ENCODE measurements at places on chromosomes 4 and X.
A peak's percentile ranks its signal among the peaks of the same experiment; 100 is the strongest.

DNA sequence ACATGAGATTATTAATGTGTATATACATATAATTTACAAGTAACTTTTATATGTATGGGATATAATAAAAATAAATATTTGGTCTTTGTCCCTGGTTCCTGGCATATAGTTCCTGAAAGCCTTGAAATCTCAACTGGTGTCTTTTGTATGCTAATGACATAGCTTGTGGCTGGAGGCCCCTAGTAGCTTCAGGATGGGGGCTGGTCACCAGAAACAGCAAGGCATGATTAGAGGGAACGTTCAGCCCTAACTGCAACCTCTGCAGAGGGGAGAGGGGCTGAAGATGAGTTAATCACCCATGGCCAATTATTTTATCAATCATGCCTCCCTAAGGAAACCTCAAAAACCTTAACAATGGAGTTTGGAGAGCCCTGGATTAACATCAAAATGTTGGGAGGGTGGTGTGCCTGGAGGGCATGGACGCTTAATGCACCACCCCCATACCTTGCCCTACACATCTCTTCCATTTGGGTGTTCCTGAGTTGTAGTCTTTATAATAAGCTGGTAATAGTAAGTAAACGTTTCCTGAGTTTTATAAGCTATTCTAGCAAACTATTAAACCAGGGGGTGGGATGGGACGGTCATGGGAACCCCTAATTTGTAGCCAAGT lies 21.3 kb downstream of the PIN4 start:
- H3K36me3 ChIP-seq = no peaks in the 10 kb centered on the region
- no peaks in the 10 kb centered on the region for H3K4me1 ChIP-seq
- no peaks in the 10 kb centered on the region for H3K27me3 ChIP-seq
- DNase-seq = no peak
- H3K4me3 ChIP-seq = no peak overlapping the region

DNA sequence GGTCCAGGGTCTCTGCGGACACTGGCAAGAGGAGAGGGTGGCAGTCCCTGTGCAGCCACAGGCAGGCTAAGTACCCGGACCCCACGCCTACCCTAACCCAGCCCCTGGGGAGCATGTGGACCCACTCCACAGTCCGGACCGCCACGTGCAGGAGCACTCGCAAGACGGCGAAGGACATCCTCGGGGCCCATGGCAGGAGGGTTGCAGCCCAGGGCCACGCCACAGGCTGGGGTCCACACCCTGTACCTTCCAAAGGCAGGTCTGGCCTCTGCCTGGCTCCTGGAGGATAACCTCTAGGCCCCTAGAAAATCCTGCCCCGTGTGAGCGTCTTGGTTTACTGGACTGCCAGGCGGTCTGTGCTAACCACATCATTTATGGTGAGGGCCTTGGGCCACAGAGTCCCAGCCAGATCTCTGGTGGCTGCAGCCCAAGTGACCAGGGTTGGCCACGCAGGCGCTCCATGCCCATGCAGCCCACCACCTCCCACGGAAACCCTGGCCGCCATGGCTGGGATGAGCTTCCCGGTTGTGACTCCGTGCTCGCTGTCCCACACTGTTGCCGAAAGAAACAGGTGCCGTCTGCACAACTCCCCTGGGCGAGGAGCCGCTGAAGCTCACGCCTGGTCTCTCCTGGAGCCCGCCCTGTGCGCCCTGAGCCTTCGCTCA lies 10.0 kb downstream of the CCNQ start:
- no peaks in the 10 kb centered on the region for H3K27me3 ChIP-seq
- no peak overlapping the region for H3K27ac ChIP-seq

- H3K27me3 ChIP-seq = no peaks in the 10 kb centered on the region
- no peak overlapping the region for H3K4me3 ChIP-seq
- H3K36me3 ChIP-seq = no peaks in the 10 kb centered on the region
- no peak overlapping the region for H3K27ac ChIP-seq
Observed at GRCh38 chrX:10233173-10233572, 76.4 kb downstream of the CLCN4 start.

DNA sequence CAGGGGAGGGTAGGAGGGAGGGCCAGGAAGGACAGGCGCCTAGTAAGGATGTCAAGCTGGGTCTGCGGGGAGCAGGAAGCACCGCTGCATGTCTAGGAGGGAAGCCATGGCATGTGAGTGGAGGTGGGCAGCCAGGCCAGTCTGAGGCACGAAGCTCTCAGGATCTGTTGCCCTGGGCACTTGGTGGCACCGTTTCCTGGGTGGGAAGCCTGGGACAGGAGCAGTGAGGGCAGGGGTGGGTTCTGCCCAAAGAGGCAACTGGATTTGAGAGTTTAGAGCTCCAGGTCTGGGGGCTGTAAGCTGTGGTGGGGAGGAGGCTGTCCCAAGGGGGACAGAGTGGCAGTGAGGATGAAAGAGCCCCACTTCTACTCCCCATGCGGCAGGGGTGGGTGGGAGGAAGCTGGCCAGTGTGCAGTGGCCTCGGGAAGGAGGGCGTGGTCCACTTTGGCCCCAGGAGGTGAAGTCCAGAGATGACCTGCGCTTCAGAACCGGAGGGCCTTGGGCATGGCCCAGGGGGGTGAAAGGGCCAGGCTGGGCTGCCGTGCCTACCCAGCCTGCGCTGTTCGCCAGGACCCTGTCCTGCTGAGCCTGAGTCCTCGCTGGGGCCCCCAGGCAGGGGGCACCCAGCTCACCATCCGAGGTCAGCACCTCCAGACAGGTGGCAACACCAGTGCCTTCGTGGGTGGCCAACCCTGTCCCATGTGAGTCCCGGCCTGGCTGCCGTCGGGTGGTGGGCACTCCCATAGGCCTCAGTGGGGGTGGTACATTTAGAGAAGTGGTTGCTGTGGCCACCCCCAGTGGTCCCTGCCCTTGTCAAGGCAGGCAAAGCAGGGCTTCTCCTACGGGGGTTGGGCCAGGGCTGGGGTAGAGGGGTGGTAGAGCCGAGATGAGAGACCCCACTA lies 8.3 kb upstream of the SRPK3 start:
- no peaks in the 10 kb centered on the region for H3K4me1 ChIP-seq
- H3K27ac ChIP-seq = no peak overlapping the region
- no peaks in the 10 kb centered on the region for H3K27me3 ChIP-seq
- peaks cover 5% of the 10 kb centered on the region for H3K36me3 ChIP-seq
- H3K4me3 ChIP-seq = no peak overlapping the region

DNA sequence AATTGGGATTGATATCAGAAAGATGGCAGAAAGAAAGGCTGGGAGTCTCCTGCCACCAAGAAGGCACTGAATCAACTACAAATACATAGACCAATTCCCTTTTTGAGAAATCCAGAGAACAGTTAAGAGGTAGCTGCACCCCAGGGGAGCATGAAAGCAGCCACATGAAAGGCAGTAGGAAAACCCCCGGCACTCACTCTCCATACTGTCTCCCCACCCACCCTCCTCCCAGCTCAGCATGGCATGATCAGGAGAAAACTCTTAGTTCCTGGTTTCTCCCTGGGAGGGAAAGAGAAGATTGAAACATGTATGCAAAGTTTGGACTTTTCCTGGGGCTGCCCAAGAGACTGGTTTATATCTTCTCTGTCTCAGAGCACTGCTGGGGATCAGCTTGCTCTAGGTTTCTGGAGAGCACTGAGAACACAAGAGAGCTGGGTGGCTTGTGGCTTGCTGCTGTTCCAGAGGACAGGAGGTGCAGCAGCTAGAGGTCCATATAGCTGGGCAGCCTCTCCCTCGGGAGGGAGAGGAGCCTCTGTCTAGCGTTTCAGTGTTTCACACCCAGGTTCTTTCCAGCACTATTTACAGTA lies 305.7 kb downstream of the PDGFC start:
- no peaks in the 10 kb centered on the region for H3K36me3 ChIP-seq
- no peaks in the 10 kb centered on the region for H3K27me3 ChIP-seq
- DNase-seq = no peak
- H3K4me3 ChIP-seq = no peak overlapping the region
- H3K27ac ChIP-seq = no peak overlapping the region

GRCh38 chrX:30414144-30414543 lies 105.0 kb upstream of the NR0B1 start:
- DNase-seq = no peak
- no peaks in the 10 kb centered on the region for H3K4me1 ChIP-seq
- H3K4me3 ChIP-seq = no peak overlapping the region
- H3K27ac ChIP-seq = no peak overlapping the region
- no peaks in the 10 kb centered on the region for H3K27me3 ChIP-seq

GRCh38 chrX:124902953-124903352 lies 416.7 kb upstream of the TEX13C start:
- no peak overlapping the region for H3K27ac ChIP-seq
- H3K36me3 ChIP-seq = no peaks in the 10 kb centered on the region
- H3K4me3 ChIP-seq = no peak overlapping the region
- no peaks in the 10 kb centered on the region for H3K27me3 ChIP-seq
- no peak for DNase-seq
- no peaks in the 10 kb centered on the region for H3K4me1 ChIP-seq

- H3K27ac ChIP-seq = no peak overlapping the region
- no peaks in the 10 kb centered on the region for H3K36me3 ChIP-seq
- no peak for DNase-seq
- no peaks in the 10 kb centered on the region for H3K27me3 ChIP-seq
- H3K4me3 ChIP-seq = no peak overlapping the region
- H3K4me1 ChIP-seq = no peaks in the 10 kb centered on the region
Observed at GRCh38 chr4:69934150-69934549, 3.3 kb downstream of the CSN1S1 start.

- DNase-seq = no peak
- H3K36me3 ChIP-seq = no peaks in the 10 kb centered on the region
- H3K27ac ChIP-seq = no peak overlapping the region
- H3K27me3 ChIP-seq = no peaks in the 10 kb centered on the region
Observed at GRCh38 chr4:129384974-129385373, 289.0 kb downstream of the C4orf33 start.

GRCh38 chr4:133149932-133150471 lies 908 bp downstream of the PCDH10 start:
- no peaks in the 10 kb centered on the region for H3K27me3 ChIP-seq
- H3K4me1 ChIP-seq = no peaks in the 10 kb centered on the region
- no peaks in the 10 kb centered on the region for H3K36me3 ChIP-seq
- DNase-seq = peak; percentile 53

DNA sequence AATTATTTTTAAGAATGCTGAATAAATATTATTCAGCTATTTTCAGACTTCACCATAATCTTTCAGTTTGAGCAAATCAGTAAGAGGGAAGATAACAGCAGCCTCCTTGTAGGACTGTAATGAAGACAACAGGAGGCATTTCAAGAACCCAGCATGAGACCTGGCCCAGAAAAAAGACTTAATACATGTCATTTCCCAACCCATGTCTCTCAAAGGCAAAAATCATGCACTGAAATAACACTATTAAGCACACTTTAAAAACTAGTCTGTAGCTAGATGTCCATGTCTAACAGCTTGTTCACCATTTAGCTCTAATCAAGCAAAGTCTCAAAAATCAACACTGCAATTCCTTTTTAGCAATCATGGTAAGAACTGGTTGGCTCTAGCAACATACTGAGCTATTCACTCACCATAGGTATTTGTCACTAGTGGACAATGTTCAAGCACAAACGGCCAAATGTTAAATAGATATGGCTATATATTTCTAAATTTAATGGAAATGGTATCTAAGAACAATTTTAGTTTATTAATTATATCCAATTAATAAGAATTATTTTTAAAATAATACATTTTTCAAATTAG lies 109.9 kb downstream of the WDFY3 start:
- no peak overlapping the region for H3K27ac ChIP-seq
- no peak overlapping the region for H3K4me3 ChIP-seq
- no peaks in the 10 kb centered on the region for H3K36me3 ChIP-seq
- H3K27me3 ChIP-seq = no peaks in the 10 kb centered on the region
- peaks cover 4% of the 10 kb centered on the region for H3K4me1 ChIP-seq
- DNase-seq = no peak

GRCh38 chr4:171644430-171645057 lies 168.7 kb upstream of the GALNTL6 start:
- H3K4me3 ChIP-seq = no peak overlapping the region
- H3K27ac ChIP-seq = no peak overlapping the region
- DNase-seq = no peak
- no peaks in the 10 kb centered on the region for H3K36me3 ChIP-seq
- no peaks in the 10 kb centered on the region for H3K27me3 ChIP-seq
- no peaks in the 10 kb centered on the region for H3K4me1 ChIP-seq

DNA sequence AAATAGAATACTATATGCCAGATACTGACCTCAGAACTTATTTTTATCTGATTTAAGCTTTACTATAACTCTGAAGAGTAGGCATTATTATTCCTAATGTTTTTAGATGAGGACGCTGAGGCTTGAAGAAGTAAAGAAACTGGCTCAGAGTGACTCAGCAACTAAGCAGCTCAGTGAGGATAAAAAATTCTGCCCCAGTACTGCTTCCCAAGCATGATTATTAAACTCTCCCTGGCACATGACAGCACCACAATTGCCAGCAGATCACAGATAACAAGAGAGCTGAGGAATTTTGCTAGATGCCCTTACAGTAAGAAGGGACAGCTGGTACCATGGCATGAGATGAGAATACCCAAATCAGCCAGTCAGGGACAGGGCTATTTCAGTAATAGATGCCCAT lies 219.4 kb downstream of the NKX6-1 start:
- DNase-seq = no peak
- no peaks in the 10 kb centered on the region for H3K27me3 ChIP-seq
- no peaks in the 10 kb centered on the region for H3K4me1 ChIP-seq
- H3K4me3 ChIP-seq = no peak overlapping the region
